ENCODE measurements at places on chromosomes 2 and 18.

- DNase-seq, result no peak
Observed at GRCh38 chr2:211534632-211535031, 978.2 kb downstream of the CPS1 start.

DNA sequence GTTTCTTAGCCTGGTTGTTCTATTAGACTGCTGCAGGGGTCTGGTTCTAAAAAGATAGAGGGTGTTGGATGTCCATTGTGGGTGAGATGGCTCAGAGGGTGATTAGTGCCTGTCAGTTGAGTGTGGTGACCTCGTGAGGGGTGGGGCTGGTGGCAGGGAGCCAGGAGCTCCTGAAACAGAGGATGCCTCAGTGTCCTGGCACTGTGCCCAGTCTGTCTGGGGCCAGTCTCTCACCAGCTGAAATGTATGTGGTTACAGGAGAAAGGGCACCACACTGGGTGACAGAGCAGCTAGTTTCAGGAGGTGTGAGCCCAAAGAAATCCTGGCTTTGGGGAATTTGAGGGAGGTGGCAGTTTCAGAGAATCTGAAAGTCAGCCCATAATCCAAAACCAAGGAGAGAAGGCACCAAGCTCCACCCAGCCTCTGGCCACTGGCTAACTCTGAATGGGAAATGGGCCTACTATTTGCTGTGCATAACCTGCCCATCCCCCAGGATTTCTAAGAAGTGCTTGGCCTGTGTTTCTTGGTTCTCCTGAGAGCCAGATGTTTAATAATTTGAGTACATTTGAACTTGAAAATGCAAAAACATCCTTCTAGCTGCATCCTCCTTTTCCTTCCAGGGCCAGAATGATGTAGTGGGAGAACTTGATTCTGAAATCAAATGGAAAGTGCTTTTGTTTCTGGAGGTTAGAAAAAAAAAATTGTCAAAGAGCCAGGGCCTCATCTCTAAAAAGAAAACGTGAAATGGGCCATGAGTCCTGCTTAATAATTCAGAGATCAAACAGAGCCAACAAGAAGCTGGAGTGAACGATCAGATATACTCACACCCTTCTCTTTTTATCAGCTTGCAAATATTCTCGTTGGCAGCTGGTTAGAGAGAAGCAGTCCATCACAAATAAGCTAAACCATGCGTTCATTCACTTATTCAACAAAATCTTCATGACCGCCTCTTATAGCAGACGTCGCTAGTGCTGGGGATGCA is 92.3 kb downstream of the B3GNT2 start:
- peak; percentile 88 for DNase-seq

GRCh38 chr2:78553866-78554647 is 471.4 kb upstream of the REG3G start:
- DNase-seq, result no peak

GRCh38 chr2:169512525-169512924 is 3.0 kb downstream of the KLHL41 start:
- peak; percentile 6 for DNase-seq

GRCh38 chr2:37343537-37344434 is 644 bp upstream of the QPCT start:
- DNase-seq, result no peak

GRCh38 chr2:41873102-41874031 is 174.5 kb upstream of the PKDCC start:
- no peak for DNase-seq

- DNase-seq, result no peak
Observed at GRCh38 chr2:22999951-23000350, 385.0 kb upstream of the KLHL29 start.
